ENCODE measurements at places on chromosomes 6 and 20.

DNA sequence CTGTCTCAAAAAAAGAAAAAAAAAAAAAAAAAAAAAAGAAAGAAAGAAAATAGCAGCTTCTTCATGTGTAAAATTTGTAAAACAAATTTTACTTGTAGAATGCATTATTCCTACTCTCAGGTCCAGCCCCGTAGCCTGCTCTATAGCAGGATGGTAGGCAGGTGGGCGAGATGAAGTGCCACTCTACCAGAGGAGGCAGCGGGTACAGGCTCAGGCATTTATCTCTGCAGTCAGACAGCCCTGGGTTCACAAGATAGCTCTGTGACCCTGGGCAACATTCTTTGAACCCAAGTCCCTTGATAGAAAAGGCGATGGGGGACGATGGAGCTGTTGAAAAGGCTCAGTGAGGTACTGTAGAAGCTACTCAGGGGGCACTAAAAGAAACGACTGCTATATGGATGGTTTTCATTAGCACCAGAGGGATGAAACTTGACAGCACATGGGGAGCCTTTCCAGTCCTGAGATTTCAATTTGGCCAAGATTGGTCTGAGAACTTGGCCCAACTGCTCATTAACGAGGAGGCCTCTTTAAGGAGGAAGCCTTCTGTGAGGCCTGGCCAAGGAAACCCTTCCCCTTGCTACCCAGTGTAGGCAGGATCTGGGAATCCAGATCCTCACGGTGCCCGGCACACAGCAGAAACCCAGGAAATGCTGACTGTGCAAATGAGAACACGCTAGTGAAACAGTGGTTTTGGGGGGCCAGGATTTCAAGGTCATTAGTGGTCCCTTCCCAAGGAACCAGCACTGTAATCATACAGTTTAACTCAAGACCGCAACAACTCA lies 63.1 kb downstream of the MYH7B start:
- DNase-seq: no peak

DNA sequence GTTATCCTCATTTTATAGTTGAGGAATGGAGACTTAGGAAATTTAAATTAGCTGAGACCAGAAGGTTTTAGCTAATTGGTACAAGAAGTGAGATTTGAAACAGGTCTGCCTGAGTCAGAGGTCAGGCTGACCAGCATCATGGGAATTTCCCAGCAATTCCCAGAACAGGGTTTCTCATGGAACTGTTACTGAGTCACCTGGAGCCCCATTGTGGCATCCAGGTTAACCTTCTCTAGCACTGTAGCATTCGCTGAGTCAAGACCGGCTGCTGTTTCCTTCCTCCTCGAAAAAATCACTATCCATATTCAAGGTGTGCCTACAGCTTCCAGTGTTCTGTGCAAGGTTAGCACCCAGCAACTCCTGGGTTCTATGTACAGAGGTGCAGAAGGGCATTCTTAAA lies 238.0 kb upstream of the MAN1A1 start:
- DNase-seq: peak; percentile 18

- DNase-seq: no peak
Measured at GRCh38 chr6:157054531-157054979, 268.8 kb downstream of the TMEM242 start.

DNA sequence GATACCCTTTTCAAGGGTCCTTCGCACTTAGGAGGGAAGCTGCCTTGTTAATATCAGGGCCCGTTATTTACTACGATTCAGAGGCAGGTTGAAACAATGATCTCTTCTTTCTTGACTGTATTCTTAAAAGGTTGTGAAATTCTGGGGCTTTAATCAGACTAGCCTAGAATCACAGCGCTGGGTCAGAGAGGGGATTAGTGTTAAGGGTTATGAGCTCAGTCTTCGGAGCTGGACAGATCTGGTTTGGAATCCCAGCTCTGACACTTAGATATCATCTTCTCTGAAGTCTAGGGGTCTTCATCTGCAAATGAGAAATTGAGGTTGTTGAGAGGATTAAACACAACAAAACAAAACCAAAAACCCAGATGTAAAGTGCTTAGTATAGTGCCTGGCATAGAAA lies 77.4 kb downstream of the CD83 start:
- DNase-seq: no peak

DNA sequence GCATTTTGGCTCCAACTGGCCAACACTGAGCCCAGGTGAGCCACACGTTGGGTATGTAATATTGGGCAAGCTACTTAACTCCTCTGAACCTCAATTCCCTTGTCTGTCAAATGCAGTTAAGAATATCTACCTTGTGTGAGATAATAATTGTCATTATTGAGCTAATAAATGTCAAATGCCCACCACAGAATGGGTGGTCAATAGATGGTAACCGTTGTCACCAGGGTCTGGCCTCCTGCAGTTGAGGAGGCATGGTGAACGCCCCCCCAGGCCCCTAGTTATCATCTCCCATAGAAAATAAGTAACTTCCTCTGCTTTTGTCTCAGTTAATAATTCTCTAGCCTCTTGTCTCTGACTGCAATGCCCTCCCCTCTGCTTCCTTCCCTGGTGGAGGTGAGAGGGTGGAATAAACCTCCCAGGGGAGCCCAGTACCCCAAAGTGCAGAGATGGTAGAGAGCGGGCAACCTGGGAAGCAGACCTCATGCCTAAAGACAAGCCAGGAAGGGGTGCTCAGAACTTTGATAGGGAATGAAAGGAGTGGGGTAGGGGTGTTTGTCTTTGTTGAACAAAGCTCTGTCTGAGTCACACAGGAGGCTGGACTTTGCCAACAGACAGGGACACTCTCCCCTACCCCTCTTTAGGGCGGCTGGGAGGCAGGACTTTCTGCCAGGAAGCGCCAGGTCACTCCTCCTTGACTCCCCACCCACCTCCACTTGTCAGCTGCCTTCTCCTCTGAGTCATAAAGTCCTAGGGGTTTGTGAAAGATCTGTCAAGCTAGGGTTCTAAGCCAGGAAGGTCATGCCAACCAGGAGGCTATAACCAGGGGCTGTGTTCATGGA lies 1.3 kb upstream of the UNC5CL start:
- DNase-seq: peak; percentile 53

DNA sequence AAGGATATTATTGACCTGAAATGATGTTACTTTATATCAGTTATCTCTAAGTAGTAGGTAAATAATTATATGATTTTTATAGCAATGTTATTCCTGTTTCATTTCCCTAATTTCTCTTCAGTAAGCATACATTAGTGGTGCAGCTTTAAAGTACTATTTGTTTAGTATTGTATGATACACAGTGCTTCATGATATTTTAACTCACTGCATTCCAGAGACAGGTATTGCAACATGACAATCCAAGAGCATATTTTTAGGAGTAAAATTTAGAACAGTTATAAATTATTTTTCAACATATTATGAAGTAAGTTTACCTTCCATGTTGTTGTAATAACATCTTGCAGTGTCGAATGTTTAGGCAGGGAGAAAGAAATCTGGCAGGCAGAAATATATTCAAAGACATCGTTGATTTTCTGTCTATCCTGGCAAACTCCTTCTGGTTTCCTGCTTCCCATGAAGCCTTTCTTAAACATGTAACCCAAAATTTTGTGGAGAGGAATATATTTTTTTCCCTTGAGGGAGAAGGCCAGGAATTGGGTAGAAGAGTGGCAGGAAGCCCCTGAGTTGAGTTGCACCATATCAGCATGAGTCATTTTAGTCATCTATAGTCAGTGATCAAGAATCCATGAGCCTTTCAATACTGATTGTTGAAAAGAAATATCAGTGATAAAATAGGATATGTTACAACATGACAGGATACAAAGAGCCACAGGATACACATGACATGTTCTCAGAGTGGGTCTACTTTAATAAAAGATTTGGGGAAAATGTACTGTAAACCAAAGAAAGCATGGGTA lies 29.0 kb upstream of the PTCHD4 start:
- peak; percentile 3 for DNase-seq

GRCh38 chr20:14644306-14645097 lies 307.1 kb upstream of the FLRT3 start:
- DNase-seq: no peak

GRCh38 chr20:25081065-25081729 lies 744 bp downstream of the VSX1 start:
- DNase-seq: no peak

- no peak for DNase-seq
Measured at GRCh38 chr20:41406353-41406752, 39.7 kb upstream of the EMILIN3 start.

- no peak for DNase-seq
Measured at GRCh38 chr6:29509239-29509638, 21.5 kb upstream of the MAS1L start.

- no peak for DNase-seq
Measured at GRCh38 chr6:53162606-53163005, 14.0 kb upstream of the GCM1 start.

GRCh38 chr20:63176034-63176426 lies 39.9 kb downstream of the YTHDF1 start:
- DNase-seq: no peak

- peak; percentile 81 for DNase-seq
Measured at GRCh38 chr6:75934643-75935472, 137.6 kb downstream of the IMPG1 start.

DNA sequence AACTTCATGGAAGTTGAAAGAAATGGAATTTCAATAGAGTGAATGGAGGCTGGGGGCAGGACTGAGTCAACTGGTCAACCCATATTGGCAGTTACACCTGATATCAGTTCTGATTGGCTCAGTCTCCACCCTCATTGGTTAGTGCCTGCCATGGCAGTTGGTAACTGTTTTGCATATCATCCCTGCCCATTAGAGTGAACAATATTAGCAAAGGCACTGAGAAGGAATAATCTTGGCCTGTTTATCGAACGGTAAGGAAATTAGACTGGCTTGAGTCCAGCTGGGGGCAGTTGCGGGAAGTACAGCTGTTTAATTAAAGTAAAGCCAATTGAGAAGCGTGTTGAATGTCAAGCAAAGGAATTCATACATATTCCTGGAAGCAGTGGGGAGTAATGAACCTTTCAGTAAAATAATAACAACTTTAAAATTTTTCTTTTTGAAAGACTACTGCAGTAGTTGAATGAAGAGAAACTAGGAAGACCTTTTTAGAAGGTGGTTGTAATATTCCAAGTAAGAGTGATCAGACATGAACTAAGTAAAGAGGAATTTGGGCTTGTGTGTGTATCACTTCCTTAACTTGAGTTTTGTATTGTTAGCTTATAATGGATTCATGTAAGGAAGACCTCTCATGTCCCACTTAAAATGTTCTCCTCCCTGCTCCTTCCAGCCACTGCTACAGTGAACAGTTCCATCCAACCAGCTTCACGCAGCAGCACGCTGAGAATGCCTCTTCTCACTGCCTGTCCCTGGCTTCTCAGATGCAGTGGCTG lies 17.2 kb upstream of the FAM50B start:
- no peak for DNase-seq

DNA sequence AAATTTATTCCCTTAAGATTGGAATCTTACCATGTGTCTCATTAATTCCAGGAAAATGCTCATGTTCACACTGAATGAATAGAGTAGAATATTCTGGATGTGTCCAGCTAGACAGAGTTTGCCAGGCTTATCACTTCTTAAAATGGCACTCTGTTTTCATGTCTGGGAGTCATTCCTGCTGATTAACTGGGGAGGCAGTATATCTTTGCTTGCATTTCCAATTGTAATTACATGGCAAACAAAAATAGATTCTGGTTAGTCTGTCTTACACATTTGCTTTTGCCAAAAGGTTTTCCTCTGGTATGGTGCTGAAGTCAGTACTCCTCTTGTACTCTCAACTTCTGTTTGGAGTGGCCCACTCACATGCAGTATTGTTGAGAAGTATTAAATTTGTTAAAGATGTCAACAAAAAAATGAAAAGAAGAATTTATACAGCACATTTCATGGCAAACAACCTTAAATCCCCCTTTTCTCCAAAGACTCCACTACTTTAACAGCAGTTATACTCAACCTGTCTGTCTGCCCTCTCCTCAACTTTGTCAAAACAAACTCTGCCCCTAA lies 70.2 kb downstream of the TENT5A start:
- no peak for DNase-seq

GRCh38 chr6:42769836-42770235 lies 12.0 kb upstream of the BICRAL start:
- no peak for DNase-seq

GRCh38 chr6:96675597-96675996 lies 112.7 kb downstream of the FHL5 start:
- DNase-seq: no peak

GRCh38 chr6:32589596-32590449 lies at the start of gene HLA-DRB1:
Gene HLA-DRB1 (minus strand): TSS chr6:32589848. CDS start chr6:32589742, 106 bp downstream.
- DNase-seq: no peak

GRCh38 chr6:129098061-129098553 lies 215.2 kb downstream of the LAMA2 start:
- no peak for DNase-seq

GRCh38 chr6:144019929-144020328 lies 11.9 kb upstream of the PLAGL1 start:
- DNase-seq: no peak

- no peak for DNase-seq
Measured at GRCh38 chr20:33444797-33445560, 1.4 kb upstream of the SNTA1 start.

DNA sequence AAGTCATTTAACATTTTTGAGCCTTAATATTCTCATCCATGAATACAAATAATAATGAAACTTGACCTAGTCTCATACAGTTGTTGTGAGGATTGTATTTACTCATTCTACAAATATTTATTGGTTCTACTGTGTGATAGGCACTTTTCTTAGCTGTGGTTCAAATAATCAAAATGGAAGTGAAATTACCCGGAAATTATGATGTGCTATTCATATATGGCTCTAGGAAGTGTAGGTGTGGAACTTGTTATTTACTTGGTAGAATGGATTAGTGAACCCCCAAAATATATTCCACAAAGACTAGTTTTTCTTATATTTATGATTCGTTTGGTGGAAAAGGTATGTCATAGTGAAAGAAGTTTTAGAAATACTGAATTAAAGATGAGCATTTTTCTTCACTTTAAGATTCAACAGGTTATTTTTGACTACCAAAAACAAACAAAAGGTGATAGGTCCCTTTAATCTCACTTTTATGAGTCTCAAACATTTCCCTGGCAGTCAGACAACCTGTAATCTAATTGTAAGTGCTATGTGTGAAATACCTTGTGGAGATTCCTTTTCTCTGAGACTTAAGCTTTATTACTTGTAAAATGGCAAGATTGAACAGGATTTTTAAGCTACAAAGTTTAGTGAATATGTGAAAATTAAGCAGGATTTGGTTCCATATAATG lies 77.8 kb downstream of the STXBP5 start:
- no peak for DNase-seq

- no peak for DNase-seq
Measured at GRCh38 chr6:17258749-17259148, 22.4 kb upstream of the RBM24 start.

DNA sequence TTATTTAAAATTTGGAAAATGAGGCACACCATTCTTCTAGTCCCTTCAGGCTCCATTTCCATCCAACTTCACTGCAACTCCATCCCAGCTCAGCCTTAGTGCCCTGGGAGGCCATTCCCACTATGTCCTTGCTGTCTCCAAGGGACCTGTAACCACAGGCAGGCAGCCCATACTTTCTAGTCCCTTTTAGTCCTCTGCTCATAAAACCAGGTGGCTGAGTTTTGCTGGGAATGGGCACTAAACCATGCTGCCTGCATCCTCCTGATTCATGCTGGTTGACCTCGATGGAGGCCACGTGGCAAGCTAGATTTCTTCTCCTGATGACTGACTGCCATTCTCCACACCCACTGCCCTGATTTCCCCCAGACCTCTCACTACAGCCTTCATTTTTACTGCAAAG lies 27.5 kb upstream of the MYMX start:
- DNase-seq: no peak

- no peak for DNase-seq
Measured at GRCh38 chr6:73538116-73538779, 17.4 kb upstream of the EEF1A1 start.

- DNase-seq: peak; percentile 45
Measured at GRCh38 chr6:144581812-144582537, 296.8 kb downstream of the UTRN start.

- DNase-seq: no peak
Measured at GRCh38 chr6:38517005-38517404, 122.7 kb downstream of the BTBD9 start.

GRCh38 chr6:14278006-14278405 lies 160.4 kb downstream of the CD83 start:
- DNase-seq: no peak

All from EL (cell line).